ENCODE measurements at places on chromosomes 13 and 19. TPM values are rescaled to one million over a fixed set of nuclear protein-coding genes. Genes with fewer than 3 reads are reported as not detected.

ACP7 gene
- total RNA-seq: not detected

ZNF600 gene
- 14.5 TPM for total RNA-seq

UNC13A gene
- 0.11 TPM for total RNA-seq

PINLYP gene
- total RNA-seq: not detected

ZNF547 gene
- total RNA-seq: 2.1 TPM

NFKBIB gene
- total RNA-seq: 13.8 TPM

- no peak overlapping the region for H3K27ac ChIP-seq
- no peak overlapping the region for H3K4me3 ChIP-seq
Observed at GRCh38 chr19:2307518-2308012, 389 bp downstream of the LINGO3 start.

DNA sequence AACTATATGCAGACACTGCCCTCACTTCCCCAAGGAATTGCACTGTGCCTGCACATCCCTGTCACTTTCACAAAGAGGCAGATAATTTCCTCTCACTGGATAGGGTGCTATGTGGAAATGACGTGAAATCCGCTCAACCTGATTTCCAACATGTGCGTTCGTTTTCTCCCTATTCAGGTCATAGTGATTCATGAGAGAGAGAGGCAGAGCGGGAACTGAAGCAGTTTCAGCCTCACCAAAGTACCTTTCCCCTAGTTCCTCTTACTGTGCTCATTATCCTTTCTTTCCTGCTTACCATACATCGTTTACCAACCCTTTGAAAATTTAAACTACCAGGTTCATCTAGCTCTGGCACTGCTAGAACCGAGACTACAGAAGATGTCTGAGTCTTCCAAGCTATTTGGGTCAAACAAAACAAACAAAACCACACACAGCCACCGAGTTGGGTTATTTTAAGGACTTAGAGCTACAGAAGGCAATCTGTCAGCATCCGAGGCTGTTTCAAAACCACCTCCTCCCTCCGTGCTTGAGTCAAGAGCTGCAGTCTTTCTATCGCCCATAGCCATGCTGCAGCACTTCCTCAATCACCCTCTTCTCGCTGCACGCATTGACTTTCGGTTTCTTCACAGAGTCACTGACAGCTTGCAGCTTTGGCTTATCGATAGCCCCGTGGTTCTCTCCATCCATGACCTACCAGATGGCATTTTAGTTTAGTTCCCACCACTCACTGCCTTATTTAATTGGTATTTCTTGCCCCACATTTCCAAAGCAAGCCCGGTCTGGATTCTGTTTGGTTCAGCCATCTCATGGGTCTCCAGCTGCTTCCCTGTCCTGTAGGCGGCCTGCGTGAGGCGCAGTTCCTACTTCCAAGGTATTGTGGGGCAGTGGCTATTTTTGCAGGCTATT is 1395.8 kb downstream of the EFNB2 start:
- H3K4me1 ChIP-seq: 0 out of 2 replicates have a peak, but pooled peaks cover 6% of the 10 kb centered on the region
- no peaks in the 10 kb centered on the region for H3K27me3 ChIP-seq
- H3K27ac ChIP-seq: no peak overlapping the region
- H3K4me3 ChIP-seq: peak overlapping the region; percentile 61
- no peaks in the 10 kb centered on the region for H3K36me3 ChIP-seq

- H3K4me1 ChIP-seq: peaks cover 38% of the 10 kb centered on the region
- H3K27me3 ChIP-seq: no peaks in the 10 kb centered on the region
- H3K4me3 ChIP-seq: no peak overlapping the region
- H3K36me3 ChIP-seq: peaks cover 65% of the 10 kb centered on the region
- no peak overlapping the region for H3K27ac ChIP-seq
- no peak for DNase-seq
Observed at GRCh38 chr19:55688422-55689218, 13.6 kb downstream of the EPN1 start.

DNA sequence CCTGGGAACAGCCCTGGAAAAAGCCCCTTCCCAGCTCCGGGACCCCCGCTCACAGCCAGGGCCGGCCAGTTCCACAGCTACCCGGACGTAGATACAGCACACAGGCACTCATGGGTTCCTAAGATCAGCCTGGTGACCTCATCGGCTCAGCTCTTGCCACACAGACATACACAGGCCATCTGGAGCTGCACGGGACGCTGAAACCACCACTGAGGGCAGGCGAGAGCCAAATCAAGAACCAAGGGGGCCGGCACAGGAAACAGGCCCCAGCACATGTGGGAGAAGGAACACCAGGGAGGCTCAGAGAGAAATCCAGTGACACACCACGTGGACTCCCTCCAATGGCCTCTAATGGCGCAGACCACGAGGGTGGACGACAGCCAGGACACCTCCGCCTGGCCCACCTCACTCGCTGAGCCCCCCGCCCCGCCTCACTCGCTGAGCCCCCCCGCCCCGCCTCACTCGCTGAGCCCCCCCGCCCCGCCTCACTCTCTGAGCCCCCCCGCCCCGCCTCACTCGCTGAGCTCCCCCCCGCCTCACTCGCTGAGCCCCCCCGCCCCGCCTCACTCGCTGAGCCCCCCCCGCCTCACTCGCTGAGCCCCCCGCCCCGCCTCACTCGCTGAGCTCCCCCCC is 69.7 kb upstream of the C13orf46 start:
- peaks cover 1% of the 10 kb centered on the region for H3K27me3 ChIP-seq
- no peak overlapping the region for H3K27ac ChIP-seq
- no peak overlapping the region for H3K4me3 ChIP-seq
- no peaks in the 10 kb centered on the region for H3K4me1 ChIP-seq
- peak; percentile 52 for DNase-seq

GRCh38 chr13:50421473-50422130 is 406.4 kb downstream of the KCNRG start:
- H3K4me1 ChIP-seq: peaks cover 10% of the 10 kb centered on the region
- no peaks in the 10 kb centered on the region for H3K27me3 ChIP-seq
- no peak overlapping the region for H3K27ac ChIP-seq

DNA sequence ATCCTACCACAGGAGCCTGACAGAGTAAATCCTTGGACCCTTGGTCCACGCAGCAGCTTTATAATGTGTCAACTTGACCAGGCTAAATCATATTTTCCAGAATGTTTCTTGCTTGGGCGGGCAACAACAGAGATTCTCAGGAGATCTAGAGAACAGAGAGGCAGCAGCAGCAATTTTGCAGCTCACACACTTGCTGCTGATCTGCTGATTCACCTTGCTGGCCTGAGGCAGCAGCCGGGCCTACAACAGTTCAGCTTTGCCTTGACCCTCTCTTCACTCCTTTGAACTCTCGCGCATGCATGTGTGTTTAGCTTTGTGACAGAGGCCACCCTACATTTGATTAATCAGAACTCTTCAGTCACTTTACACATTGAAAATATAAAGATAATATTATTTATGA is 159.3 kb downstream of the UGGT2 start:
- no peaks in the 10 kb centered on the region for H3K4me1 ChIP-seq
- no peaks in the 10 kb centered on the region for H3K36me3 ChIP-seq
- no peaks in the 10 kb centered on the region for H3K27me3 ChIP-seq
- H3K4me3 ChIP-seq: no peak overlapping the region
- no peak overlapping the region for H3K27ac ChIP-seq

GRCh38 chr19:42208612-42209011 is 8.9 kb downstream of the DEDD2 start:
- DNase-seq: no peak
- no peaks in the 10 kb centered on the region for H3K27me3 ChIP-seq
- H3K27ac ChIP-seq: no peak overlapping the region
- no peak overlapping the region for H3K4me3 ChIP-seq
- peaks cover 66% of the 10 kb centered on the region for H3K36me3 ChIP-seq
- peaks cover 9% of the 10 kb centered on the region for H3K4me1 ChIP-seq

Data from HepG2 (cell line).